Hepatocyte (in vitro differentiated cells): ENCODE measurements at places on chromosomes 6 and 20. TPM values are rescaled to one million over a fixed set of nuclear protein-coding genes. Genes with fewer than 3 reads are reported as not detected.

DNA sequence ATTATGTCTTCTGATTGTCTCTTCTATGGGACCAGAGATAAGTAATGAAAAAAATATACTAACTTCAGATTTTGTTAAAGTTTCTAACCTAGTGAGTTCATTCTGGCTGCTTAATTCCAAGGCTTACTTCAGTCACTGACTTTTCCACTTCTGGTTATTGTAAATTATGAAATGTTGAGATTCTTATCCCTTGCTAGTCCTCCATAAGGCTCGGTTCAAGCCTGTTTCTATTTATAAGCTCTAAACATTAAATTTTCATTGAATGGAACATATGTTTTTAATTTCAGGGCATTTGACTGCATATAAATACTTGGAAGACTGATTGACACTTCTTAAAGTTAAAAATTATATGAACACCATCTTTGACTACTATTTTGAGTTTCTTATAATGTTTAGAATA is 23.6 kb upstream of the NKAIN2 start:
- no peaks in the 10 kb centered on the region for H3K27me3 ChIP-seq
- H3K4me1 ChIP-seq, result no peaks in the 10 kb centered on the region
- no peaks in the 10 kb centered on the region for H3K36me3 ChIP-seq
- DNase-seq, result no peak
- H3K4me3 ChIP-seq, result no peak overlapping the region
- H3K27ac ChIP-seq, result no peak overlapping the region

- no peak overlapping the region for H3K4me3 ChIP-seq
- H3K27ac ChIP-seq, result no peak overlapping the region
- DNase-seq, result no peak
- H3K4me1 ChIP-seq, result no peaks in the 10 kb centered on the region
- H3K27me3 ChIP-seq, result no peaks in the 10 kb centered on the region
- no peaks in the 10 kb centered on the region for H3K36me3 ChIP-seq
Measured at GRCh38 chr20:48750941-48751635, 76.7 kb downstream of the PREX1 start.

SH3BGRL2 gene
- total RNA-seq, result 63.6 and 71.4 TPM in 2 replicates

- H3K27ac ChIP-seq, result peak overlapping the region; percentile 32
- no peak for DNase-seq
- H3K36me3 ChIP-seq, result no peaks in the 10 kb centered on the region
- H3K27me3 ChIP-seq, result no peaks in the 10 kb centered on the region
- no peak overlapping the region for H3K4me3 ChIP-seq
Measured at GRCh38 chr6:10586302-10586701, 65.2 kb downstream of the GCNT2 start.

GRCh38 chr6:28811873-28812272 is 111.9 kb downstream of the TRIM27 start:
- no peak overlapping the region for H3K4me3 ChIP-seq
- no peak overlapping the region for H3K27ac ChIP-seq
- no peak for DNase-seq
- peaks cover 14% of the 10 kb centered on the region for H3K4me1 ChIP-seq
- H3K27me3 ChIP-seq, result peaks cover 97% of the 10 kb centered on the region

SERPINB1 gene
- total RNA-seq, result 48.6 and 57.0 TPM in 2 replicates

APOBEC2 gene
- 2.9 and 3.1 TPM in 2 replicates for total RNA-seq

- H3K27me3 ChIP-seq, result no peaks in the 10 kb centered on the region
- no peak overlapping the region for H3K4me3 ChIP-seq
- H3K4me1 ChIP-seq, result no peaks in the 10 kb centered on the region
- H3K27ac ChIP-seq, result no peak overlapping the region
- no peaks in the 10 kb centered on the region for H3K36me3 ChIP-seq
Measured at GRCh38 chr6:160790028-160790792, 88.2 kb downstream of the PLG start.

SERINC1 gene
- 226 and 240 TPM in 2 replicates for total RNA-seq

GRCh38 chr20:62319346-62319909 is 16.6 kb downstream of the ADRM1 start:
- H3K27me3 ChIP-seq, result no peaks in the 10 kb centered on the region
- no peaks in the 10 kb centered on the region for H3K4me1 ChIP-seq
- no peak for DNase-seq
- no peak overlapping the region for H3K4me3 ChIP-seq
- no peak overlapping the region for H3K27ac ChIP-seq
- H3K36me3 ChIP-seq, result no peaks in the 10 kb centered on the region

- H3K36me3 ChIP-seq, result no peaks in the 10 kb centered on the region
- no peaks in the 10 kb centered on the region for H3K27me3 ChIP-seq
- no peak overlapping the region for H3K4me3 ChIP-seq
Measured at GRCh38 chr6:32076321-32076809, 32.8 kb downstream of the TNXB start.

DNA sequence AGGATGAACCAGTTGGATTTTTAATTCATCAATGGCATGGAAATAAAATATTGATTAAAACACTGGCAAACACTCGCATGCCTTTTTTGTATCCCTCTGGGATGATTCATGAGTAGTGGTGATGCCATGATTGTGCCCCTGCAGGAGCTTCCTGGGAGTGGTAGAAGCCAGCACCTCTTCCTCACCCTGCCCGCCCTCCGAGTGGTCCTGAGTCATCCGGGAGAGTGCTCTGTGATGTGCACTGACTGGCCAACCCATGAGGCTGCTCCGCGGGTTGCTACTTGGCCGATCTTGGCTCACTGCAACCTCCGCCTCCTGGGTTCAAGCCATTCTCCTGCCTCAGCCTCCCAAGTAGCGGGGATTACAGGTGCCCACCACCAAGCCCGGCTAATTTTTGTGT is 27.4 kb downstream of the GJA10 start:
- H3K27me3 ChIP-seq, result no peaks in the 10 kb centered on the region
- H3K4me1 ChIP-seq, result no peaks in the 10 kb centered on the region
- DNase-seq, result no peak
- no peak overlapping the region for H3K27ac ChIP-seq
- H3K4me3 ChIP-seq, result no peak overlapping the region
- no peaks in the 10 kb centered on the region for H3K36me3 ChIP-seq

IPCEF1 gene
- total RNA-seq, result 0.80 and 0.84 TPM in 2 replicates

DNA sequence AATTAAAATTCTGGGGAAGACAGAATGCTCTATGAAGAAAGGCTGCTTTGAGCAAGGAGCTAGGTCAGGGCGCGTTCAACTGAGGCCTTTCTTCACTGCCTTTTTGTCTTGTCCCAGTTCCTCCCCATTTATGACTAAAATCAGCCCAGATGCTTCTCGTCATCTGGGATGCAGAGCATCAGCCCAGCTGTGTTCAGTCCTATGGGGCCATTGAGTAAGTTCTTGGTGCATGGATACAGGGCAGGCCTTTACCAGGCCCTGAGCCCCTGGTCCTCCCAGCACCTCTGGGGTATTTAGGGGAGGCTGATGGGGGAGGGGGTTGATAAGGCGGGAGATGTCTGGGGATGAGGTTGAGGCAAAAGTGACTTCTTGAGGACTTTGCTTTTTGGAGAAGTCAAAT is 55.7 kb downstream of the PTPN1 start:
- no peaks in the 10 kb centered on the region for H3K27me3 ChIP-seq
- no peak overlapping the region for H3K4me3 ChIP-seq
- H3K36me3 ChIP-seq, result no peaks in the 10 kb centered on the region

SYNGAP1 gene
- 5.3 and 6.6 TPM in 2 replicates for total RNA-seq

PPIL6 gene
- total RNA-seq, result 2.2 and 2.6 TPM in 2 replicates

- H3K4me1 ChIP-seq, result no peaks in the 10 kb centered on the region
- no peaks in the 10 kb centered on the region for H3K36me3 ChIP-seq
- DNase-seq, result no peak
- H3K4me3 ChIP-seq, result no peak overlapping the region
Measured at GRCh38 chr6:16979677-16980370, 122.0 kb upstream of the STMND1 start.

LY6G6F gene
- total RNA-seq, result not detected in 2 replicates

WFDC12 gene
- not detected in 2 replicates for total RNA-seq

NOTCH4 gene
- total RNA-seq, result 3.6 and 5.0 TPM in 2 replicates

DNA sequence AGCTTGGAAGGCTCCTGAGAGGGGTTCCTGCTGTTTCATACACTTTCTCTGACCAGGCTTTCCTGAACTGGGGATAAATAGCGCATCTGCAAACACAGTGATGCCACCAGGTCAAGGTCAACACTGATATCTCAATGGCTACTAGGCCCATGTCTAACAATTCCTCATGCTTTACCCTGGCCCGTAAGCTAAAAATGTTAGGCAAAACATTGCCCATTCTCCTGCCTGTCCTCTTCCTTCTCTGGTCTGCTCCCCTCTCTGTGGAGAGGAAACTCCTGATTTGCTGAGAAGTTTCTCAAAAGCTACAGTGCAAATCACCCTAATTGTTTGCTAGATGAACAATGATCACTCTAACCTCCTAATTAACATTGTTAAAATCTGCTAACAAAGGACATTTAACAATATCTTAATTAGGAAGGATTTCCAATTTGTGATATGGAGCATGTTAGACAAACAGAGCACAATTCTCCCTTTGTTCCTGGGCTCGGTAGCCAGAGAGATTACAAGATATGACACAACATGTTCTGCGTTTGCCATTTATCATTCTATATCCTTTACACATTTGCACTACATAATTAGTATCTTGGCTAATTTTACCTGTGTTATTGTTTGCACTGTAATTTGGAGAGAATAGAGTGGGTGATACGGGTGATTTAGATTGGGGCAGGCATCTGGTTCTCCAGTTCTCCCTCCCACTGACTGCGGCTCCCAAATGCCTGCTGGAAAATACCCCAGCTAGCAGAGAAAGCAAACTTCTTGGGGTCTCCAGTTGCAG is 266.8 kb downstream of the CD83 start:
- H3K27ac ChIP-seq, result peak overlapping the region; percentile 7
- H3K4me3 ChIP-seq, result no peak overlapping the region
- H3K36me3 ChIP-seq, result no peaks in the 10 kb centered on the region
- peaks cover 6% of the 10 kb centered on the region for H3K4me1 ChIP-seq
- no peak for DNase-seq

DNA sequence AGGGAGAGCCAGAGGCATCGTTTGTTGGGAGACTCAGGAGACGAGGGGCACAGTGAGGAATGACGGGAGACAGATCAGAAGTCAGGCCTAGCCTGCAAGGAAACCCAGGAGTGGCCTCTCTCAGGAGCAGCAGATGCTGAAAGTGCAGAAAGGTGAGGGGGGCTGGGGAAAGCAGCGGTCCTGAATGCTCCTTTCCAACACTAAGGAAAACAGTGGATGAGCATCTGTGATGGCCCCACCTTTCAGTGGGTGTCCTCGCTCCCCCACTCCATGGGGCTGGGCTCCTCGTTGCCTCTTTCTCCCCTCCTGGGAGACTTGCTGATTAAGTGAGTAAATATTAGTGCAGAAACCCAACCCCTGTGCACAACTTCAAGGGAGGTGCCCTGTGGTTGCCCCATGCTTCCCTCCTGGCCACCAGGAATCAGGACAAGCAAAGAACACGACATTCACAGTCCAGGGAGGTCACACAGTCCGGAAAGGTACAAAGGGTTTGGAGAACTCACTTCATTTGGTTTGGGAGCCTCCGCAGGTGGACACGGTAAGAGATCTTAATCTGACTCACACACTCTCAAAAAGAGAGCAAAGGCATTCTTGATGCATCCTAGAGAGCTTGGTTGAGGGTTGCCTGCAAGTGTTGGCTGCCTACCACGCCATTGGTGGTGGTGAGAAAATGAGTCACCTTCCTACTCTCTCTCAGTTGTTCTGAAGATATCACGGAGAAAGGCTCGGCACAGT is 9.7 kb upstream of the BPIFB1 start:
- H3K36me3 ChIP-seq, result no peaks in the 10 kb centered on the region
- DNase-seq, result no peak
- H3K27ac ChIP-seq, result no peak overlapping the region
- H3K4me3 ChIP-seq, result no peak overlapping the region
- no peaks in the 10 kb centered on the region for H3K4me1 ChIP-seq
- H3K27me3 ChIP-seq, result peaks cover 21% of the 10 kb centered on the region

GRCh38 chr6:147802459-147802858 is 294.0 kb downstream of the SAMD5 start:
- no peak overlapping the region for H3K4me3 ChIP-seq
- H3K4me1 ChIP-seq, result no peaks in the 10 kb centered on the region
- no peak overlapping the region for H3K27ac ChIP-seq
- no peak for DNase-seq

GRCh38 chr6:110270165-110270564 is 88.0 kb downstream of the METTL24 start:
- H3K4me1 ChIP-seq, result no peaks in the 10 kb centered on the region
- DNase-seq, result no peak
- no peaks in the 10 kb centered on the region for H3K27me3 ChIP-seq
- H3K4me3 ChIP-seq, result no peak overlapping the region

ADISSP gene
- 9.6 and 11.7 TPM in 2 replicates for total RNA-seq

DNA sequence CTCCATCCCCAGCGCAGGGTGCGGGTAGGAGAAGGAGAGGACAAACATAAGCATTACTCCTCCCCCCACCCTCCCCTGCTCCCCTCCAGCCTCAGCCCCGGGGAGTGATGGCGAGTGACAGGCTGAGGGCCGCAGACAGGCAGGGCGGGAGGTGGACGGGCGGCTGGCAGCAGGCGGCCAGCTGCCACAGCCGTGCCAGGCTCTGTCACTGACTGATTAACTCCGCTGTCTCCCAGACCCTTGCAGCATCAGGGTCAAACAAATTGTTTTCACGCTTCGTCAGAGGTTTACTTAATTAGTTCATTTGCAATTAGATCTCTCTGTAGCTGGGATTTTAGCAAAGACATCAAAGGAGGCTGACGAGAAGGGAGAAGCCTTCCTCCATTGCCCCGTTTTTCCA is 41.9 kb downstream of the FOXP4 start:
- H3K4me1 ChIP-seq, result peaks cover 32% of the 10 kb centered on the region
- H3K27ac ChIP-seq, result no peak overlapping the region
- no peak for DNase-seq
- no peak overlapping the region for H3K4me3 ChIP-seq
- H3K27me3 ChIP-seq, result no peaks in the 10 kb centered on the region

VSX1 gene
- total RNA-seq, result not detected in 2 replicates

GLO1 gene
- total RNA-seq, result 157 and 170 TPM in 2 replicates

BANF2 gene
- total RNA-seq, result not detected in 2 replicates

LPA gene
- 1.1 and 1.4 TPM in 2 replicates for total RNA-seq

GRCh38 chr6:127566651-127567050 is 10.3 kb upstream of the C6orf58 start:
- no peak overlapping the region for H3K27ac ChIP-seq
- no peaks in the 10 kb centered on the region for H3K27me3 ChIP-seq
- no peak overlapping the region for H3K4me3 ChIP-seq
- H3K36me3 ChIP-seq, result no peaks in the 10 kb centered on the region
- no peak for DNase-seq
- no peaks in the 10 kb centered on the region for H3K4me1 ChIP-seq

TRERF1 gene
- total RNA-seq, result 3.1 and 5.1 TPM in 2 replicates

DNA sequence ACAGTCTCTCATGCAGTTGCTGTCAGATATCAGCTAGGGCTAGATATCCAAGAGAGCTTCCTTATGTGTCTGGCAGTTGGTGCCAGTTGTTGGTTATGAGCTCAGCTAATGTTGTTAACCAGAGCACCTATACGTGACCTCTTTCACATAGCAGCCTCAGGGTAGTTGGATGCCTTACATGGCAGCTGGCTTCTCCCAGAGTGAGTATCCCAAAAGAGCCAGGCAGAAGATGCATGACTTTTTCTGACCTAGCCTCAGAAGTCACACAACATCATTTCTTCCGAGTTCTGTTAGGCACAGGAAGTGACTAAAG is 175.7 kb downstream of the VEGFA start:
- H3K27ac ChIP-seq, result no peak overlapping the region
- no peak overlapping the region for H3K4me3 ChIP-seq
- H3K36me3 ChIP-seq, result no peaks in the 10 kb centered on the region
- no peaks in the 10 kb centered on the region for H3K27me3 ChIP-seq
- no peak for DNase-seq
- H3K4me1 ChIP-seq, result peaks cover 11% of the 10 kb centered on the region

GRCh38 chr6:74549746-74550145 is 656.1 kb downstream of the COL12A1 start:
- DNase-seq, result no peak
- no peaks in the 10 kb centered on the region for H3K4me1 ChIP-seq
- no peaks in the 10 kb centered on the region for H3K27me3 ChIP-seq
- no peak overlapping the region for H3K27ac ChIP-seq
- H3K4me3 ChIP-seq, result no peak overlapping the region

- no peak overlapping the region for H3K27ac ChIP-seq
- H3K4me1 ChIP-seq, result peaks cover 4% of the 10 kb centered on the region
- DNase-seq, result no peak
- H3K27me3 ChIP-seq, result no peaks in the 10 kb centered on the region
Measured at GRCh38 chr20:37878835-37879599, 23.9 kb upstream of the VSTM2L start.
